HFF-Myc (cell line): ENCODE measurements at places on chromosomes 1 and 21.
A peak's percentile ranks its signal among the peaks of the same experiment; 100 is the strongest.

DNA sequence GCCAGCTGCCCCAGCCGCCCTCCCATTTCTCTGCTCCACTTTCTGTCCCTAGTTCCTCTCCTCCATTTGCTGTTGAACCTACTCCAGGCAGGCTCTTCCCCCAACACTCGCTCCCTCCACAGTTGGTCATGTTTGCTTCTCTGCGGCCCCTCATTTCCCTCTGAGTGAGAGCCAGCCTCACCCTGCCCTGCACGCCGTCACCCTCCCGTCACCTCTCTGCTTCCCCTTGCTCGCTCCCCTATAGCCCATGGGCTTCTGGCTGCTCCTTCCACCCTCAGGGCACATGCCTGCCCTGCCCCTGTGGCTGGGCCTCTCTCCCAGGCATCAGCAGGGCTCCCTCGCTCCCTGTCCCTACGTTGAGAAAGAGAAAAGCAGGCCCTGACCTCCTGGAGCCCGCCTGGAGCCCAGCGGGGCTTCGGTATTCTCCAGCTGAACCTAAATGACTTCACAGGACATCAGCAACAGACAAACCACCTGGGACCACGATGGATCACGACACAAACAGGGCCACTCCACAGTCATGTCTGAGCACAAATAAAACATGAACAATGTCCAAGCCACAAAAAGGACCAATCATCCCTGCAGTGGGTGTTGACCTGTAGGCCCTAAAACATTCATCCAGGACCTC lies 13.3 kb upstream of the THEMIS2 start:
- DNase-seq = no peak

DNA sequence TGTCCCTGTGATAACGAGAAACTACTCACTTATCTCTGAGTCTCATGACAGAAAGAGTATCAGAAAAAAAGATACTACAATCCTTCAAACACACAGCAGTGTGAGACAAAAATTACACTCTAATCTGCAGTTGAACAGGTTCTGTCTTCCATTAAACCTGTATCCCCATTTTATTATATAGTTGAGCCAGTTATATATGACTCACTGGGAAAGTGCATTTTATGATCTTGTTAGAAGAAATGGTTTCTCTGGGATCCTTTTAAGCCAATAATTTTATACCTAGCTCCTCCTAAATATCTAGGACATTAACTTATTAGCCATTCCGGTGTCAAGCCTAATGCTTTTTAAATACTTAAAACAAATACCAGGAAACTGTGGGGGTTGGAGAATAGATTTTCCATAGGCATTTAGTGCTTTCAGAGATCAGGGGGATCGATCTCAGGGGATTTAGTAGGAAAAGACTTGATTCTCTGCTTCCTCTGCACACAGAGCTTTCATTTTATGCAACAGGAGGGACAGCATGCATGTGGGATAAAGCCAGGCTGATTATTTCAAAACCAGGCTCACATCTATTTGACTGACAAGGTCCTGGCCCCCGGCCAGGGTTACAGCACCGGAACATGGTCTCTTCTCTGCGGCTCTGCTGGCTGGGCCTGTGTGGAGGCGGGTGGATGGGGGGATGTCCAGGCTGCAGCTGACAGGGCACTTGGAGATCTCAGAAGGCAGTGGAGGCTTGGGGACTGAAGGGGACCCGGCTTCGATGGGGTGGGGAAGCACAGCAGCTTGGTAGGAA lies 310.6 kb downstream of the DISC1 start:
- DNase-seq = no peak

DNA sequence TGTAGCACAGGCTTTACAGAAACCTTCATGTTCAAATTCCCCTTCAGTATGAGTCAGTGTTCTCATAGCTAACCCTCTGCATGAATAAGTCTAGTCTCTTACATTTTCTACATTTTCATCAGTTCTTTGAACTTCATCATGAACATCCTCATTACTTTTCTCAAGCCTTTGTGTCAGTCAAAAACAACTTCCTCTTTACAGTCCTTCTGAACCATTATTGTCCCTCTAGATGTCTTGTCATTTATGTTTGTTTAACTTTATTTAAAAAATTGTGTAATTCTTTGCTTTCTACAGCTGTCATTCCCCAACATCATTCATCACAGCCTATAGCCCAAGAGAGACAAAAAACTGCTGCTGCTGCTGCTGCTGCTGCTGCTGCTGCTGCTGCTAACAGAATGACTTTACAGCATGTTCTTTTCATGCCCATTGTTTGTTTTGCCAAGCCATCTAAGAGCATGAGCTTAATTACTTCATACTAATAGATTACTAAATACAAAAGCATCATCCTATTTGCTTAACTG lies 133.1 kb downstream of the LRRC40 start:
- no peak for DNase-seq

DNA sequence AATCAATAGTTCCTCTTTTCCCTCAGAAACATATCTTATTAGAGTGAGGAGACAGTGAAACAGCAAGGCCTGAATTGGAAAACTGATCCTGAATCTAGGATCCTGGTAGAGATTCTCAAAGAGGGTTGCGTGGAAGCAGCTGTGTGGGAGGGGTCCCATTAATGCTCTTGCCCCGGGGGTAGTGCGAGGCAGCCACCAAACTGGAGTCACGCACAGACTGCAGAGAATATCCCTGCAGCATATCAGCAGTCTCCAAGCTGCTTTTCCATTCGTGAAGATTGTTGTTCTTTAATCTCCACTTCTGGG lies 150.1 kb downstream of the DISC1 start:
- no peak for DNase-seq

DNA sequence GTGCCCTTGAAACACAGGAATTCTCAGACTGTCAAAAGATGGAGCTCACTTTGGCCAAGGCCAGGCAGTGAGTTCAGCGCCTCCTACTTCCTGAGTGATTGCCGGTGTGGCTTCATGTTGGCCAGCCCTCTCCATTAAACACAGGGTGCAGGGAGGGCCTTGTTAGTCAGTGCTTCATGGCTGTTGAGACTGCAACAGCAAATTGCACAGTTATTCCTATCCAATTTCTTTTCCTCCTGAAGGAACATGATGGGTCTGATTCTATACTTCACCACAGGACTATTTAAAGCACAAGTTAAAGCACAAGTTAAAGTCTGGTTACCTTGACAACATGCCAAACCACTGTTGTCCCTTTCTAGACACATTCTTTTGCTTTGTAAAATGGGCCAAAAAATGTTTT lies 156.6 kb downstream of the SIPA1L2 start:
- peak; percentile 20 for DNase-seq

GRCh38 chr1:209328196-209328595 lies 255.3 kb upstream of the CAMK1G start:
- DNase-seq = no peak

GRCh38 chr1:1989102-1989542 lies 14.5 kb downstream of the CFAP74 start:
- DNase-seq = no peak

GRCh38 chr1:77688939-77689338 lies 6.5 kb upstream of the ZZZ3 start:
- DNase-seq = no peak

DNA sequence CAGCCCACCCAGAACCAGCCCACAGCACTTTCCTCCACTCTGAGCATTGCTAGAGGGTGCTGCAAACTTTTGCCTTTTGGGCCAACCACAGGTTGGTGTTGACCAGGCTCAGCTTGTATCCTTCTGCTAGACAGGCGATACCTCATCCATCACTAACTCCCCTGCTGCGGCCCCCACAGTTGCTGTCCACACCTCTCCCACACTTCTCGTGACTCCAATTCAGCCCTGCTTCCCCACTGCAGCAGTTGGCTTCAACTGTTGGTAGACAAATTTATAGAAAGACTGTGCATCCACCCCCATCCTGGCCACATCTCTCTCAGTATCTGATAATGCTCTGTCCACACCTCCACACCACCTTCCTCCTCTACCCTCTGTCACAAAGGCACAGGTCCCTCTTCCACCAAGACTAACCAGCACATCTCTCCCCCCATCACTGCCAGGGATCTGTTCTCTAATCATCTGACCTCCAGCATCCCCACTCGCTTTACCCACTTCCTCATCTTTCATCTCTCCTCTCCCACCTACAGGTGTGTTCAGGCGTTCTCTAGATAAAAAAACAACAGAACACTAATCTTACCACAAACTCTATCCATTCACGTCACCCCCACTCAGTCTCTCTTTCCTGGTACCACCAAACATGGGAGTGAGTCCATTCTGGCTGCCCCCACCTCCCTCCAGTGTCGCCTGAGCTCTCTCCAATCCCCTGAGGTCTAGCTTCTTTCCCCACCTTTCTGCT lies 15.8 kb upstream of the SLC25A44 start:
- no peak for DNase-seq

DNA sequence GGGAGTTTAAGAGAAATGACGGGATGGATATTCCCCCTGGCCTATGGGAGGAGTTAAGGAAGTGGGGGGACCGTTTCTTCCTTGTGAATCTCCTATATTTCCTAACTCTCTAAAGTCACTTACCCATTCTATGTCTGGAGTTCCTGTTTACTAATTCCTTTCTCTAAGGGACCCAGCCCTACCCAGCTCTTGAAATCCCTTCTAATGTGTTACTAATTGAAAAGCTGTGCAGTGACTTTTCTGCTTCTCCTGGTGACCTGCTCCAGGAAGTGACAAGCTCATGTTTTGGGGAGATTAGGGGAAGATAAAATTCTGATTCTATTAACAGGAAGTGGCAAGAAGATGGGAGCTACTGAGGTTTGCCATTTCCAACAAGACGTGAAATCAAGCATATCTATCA lies 4.0 kb upstream of the SAMSN1 start:
- DNase-seq = no peak

DNA sequence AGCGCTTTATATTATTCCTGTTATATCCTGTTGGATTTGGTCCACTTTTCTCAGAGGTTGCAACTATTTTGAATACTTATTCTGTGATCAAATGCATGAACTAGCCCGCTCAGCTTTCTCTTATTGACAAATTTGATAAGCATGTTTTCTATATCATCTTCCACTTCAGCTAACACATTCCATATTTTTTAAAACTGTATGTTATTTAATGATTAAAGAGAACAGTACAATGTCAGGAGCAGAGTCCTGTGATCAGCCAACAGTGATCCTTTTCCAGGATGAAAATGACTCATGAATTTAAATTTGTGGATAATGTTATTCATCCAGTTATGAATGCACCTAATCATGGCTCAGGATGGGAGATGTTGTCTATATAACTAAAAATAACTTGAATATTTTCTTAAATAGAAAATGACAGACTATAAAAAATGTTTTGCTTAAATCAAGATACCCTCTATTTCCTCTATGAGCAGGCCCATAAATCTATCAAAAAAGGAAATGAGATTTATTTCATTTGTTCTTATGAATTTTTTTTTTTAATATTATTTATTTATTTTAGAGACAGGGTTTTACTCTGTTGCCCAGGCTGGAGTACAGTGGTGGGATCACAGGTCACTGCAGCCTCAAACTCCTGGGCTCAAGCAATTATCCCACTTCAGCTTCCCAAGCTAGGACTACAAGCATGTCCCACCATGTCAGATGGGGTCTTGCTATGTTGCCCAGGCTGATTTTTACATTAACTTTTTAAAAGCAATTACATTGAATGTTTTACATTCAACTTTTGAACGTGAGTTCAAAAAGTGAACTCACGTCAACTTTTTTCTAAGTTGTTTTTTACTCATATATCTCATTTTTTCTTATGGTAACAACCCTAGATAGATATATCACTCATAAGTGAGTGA lies 12.5 kb downstream of the BPNT1 start:
- no peak for DNase-seq

DNA sequence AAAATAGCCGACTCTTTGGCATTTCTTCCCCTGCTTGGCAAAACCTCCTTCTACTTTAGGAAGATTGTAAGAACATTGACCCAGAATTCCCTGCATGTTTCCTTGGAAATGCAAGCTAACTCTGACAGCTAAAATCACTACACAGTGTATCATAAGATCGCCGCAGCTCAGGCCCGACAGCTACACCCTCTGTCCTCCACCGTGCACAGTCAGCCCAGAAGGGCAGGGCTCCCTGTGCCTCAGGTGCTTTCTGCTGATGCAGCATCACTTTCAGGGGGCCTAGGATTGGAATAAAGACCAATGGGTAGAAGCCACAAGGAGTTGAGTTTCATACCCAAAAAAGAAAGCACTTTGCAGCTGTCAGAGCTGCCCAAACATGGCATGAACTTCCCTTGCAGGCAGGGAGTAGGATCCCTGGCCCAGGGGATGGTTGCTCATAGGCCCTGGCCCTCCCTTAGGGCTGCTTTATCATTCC lies 145.3 kb downstream of the SEC16B start:
- no peak for DNase-seq

DNA sequence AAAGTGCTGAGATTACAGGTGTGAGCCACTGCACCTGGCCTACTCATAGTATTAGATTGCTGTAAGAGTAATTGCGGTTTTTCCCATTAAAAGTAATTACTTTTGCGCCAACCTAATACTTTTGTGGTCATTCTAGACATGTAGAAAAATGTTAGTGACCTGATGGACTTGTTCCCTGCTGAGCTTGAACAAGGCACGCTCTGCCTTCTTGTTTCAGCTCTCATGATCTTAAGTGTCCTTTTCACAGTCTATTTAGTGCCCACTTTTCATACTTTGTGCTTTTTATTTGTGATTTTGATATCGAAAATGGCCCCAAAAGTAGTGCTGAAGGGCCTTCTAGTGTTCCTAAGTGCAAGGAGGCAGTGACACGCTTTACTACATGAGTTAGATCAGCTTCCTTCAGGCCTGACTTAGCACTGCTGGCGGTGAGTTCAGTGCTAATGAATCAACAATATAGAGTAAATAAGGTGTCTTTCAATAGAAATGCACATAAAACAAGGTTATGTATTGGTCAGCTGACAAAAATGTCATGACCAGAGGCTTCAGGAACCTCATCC lies 5.6 kb upstream of the RD3 start:
- no peak for DNase-seq

- no peak for DNase-seq
Observed at GRCh38 chr1:29603622-29604021, 367.3 kb downstream of the PTPRU start.

DNA sequence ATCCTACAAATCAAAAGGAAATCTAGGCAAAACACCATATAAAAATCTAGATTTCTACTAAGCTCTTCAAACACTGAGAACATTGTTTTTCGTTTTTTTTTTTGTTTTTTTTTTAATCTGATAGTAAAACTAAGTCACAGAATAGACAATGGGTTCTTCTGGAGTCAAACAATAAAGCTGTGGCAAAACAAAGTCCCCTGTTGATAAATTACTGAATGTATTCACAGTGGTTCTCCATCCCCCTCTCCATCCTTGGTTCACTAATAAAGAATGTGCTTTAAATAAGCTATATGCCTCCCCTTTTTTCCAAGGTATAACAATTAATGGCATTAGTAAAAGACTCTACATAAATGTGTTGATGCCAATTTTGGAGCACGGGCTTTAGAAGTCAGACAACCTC lies 16.7 kb upstream of the ATP1B1 start:
- DNase-seq = no peak
